GM23248 (cell line): ENCODE measurements at places on chromosomes 11 and 22. TPM values are rescaled to one million over a fixed set of nuclear protein-coding genes. Genes with fewer than 3 reads are reported as not detected.

RIBC2 gene
- 1.3 and 1.9 TPM in 2 replicates for polyA plus RNA-seq

TRIM29 gene
- polyA plus RNA-seq = 0.86 and 1.1 TPM in 2 replicates

OR4D11 gene
- polyA plus RNA-seq = not detected in 2 replicates

OSM gene
- not detected in 2 replicates for polyA plus RNA-seq

DBX1 gene
- polyA plus RNA-seq = not detected in 2 replicates

ATP5MG gene
- polyA plus RNA-seq = 414 and 426 TPM in 2 replicates

LRRN4CL gene
- 2.1 and 2.3 TPM in 2 replicates for polyA plus RNA-seq

NLRP6 gene
- not detected in 2 replicates for polyA plus RNA-seq

- H3K36me3 ChIP-seq = no peaks in the 10 kb centered on the region
- no peaks in the 10 kb centered on the region for H3K27me3 ChIP-seq
- H3K4me1 ChIP-seq = peaks cover 6% of the 10 kb centered on the region; the same call in 1 of the 2 replicates
- H3K27ac ChIP-seq = no peak overlapping the region
- H3K4me3 ChIP-seq = no peak overlapping the region
Observed at GRCh38 chr11:88384669-88385005, 47.1 kb upstream of the CTSC start.

GRCh38 chr11:1036303-1036923 lies at the start of gene MUC6:
TSS of gene MUC6 (minus strand) at chr11:1036718. CDS start at chr11:1036655, 63 bp downstream.
- no peaks in the 10 kb centered on the region; the same call in 1 of the 2 replicates for H3K27me3 ChIP-seq
- DNase-seq = no peak
- H3K4me1 ChIP-seq = no peaks in the 10 kb centered on the region
- H3K27ac ChIP-seq = no peak within 1 kb of the TSS
- no peak within 1 kb of the TSS for H3K4me3 ChIP-seq
- H3K36me3 ChIP-seq = no peaks in the 10 kb centered on the region

- 0 out of 2 replicates have a peak, but pooled peaks cover 14% of the 10 kb centered on the region for H3K27me3 ChIP-seq
- no peak for DNase-seq
- no peak overlapping the region for H3K4me3 ChIP-seq
Observed at GRCh38 chr11:130209128-130209932, 49.7 kb downstream of the ST14 start.

DNA sequence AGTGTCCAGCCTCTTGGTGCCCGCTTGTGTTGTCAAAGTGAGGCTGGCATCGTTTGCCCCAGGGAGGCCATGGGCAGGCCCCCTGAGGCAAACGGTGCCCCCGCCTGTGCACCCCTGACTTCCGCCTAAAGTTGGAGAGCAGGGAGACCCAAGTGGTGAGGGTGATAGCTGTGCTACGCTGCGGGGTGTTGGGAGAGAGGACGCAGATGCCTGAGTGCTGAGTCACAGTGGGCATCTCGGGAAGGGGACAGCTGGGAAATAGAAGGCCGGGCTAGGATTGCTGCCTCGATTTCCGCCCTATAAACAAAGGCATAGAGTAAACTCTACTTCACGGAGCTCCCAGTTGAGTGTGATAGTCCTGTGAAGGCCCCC lies 5.8 kb downstream of the GRIK4 start:
- peaks cover 11% of the 10 kb centered on the region for H3K27me3 ChIP-seq
- no peak overlapping the region for H3K27ac ChIP-seq
- DNase-seq = no peak
- H3K4me3 ChIP-seq = no peak overlapping the region

- H3K36me3 ChIP-seq = no peaks in the 10 kb centered on the region
- no peak overlapping the region for H3K27ac ChIP-seq
- no peaks in the 10 kb centered on the region for H3K4me1 ChIP-seq
- no peaks in the 10 kb centered on the region for H3K27me3 ChIP-seq
- H3K4me3 ChIP-seq = no peak overlapping the region
- DNase-seq = no peak
Observed at GRCh38 chr22:49693416-49693815, 134.3 kb downstream of the BRD1 start.

GRCh38 chr11:1642288-1643145 lies 12.9 kb downstream of the KRTAP5-5 start:
- no peak for DNase-seq
- H3K36me3 ChIP-seq = no peaks in the 10 kb centered on the region
- H3K27ac ChIP-seq = no peak overlapping the region

- no peaks in the 10 kb centered on the region for H3K36me3 ChIP-seq
- H3K4me3 ChIP-seq = no peak overlapping the region
- no peaks in the 10 kb centered on the region for H3K27me3 ChIP-seq
- H3K4me1 ChIP-seq = no peaks in the 10 kb centered on the region
- H3K27ac ChIP-seq = no peak overlapping the region
- DNase-seq = no peak
Observed at GRCh38 chr11:96655474-96655873, 265.7 kb downstream of the JRKL start.

DNA sequence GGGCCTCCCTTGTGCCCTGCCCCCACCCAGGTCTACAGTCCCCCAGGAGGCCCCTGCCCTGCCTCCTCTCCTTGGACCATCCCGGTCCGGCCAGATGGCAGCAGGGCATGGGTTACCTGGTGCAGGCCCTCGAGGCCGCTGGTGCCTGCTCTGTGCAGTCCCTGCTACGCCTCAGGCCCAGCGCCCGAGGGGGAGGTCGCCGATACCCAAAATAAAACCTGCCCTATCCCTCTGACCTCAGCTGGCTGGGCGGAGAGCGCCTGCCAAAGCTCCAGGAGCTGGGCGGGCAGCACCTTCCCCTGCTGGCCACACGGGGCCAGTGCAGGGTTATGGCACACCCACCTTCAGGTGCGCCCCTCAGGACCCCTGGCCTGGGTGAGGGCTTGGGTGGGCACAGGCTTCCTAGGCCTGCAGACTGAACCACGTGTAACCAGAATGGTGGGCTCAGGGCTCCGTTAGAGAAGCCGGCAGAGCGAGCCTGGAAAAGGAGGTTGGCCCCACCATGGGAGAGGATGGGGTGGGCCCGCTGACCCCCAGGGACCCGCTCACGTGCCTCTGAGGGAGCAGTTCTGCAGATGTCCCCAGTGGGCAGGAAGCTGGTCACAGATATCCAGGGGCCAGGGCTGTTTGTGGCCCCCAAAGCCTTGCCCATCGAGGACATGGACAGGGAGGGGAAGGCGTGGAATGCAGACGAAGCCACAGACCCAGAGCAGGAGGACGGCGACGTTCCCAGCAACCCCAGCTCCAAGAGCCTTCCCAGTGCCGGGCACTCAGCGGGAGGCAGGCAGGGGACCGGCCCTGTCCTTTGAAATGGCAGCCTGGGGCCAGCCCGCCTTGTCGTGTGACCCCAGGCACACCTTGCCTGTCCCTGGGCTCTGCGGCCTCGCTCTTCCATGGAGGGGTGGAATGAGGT lies 1.7 kb upstream of the TNNT3 start:
- 0 out of 2 replicates have a peak, but pooled peaks cover 3% of the 10 kb centered on the region for H3K27me3 ChIP-seq
- H3K4me3 ChIP-seq = no peak overlapping the region
- H3K36me3 ChIP-seq = no peaks in the 10 kb centered on the region
- H3K27ac ChIP-seq = no peak overlapping the region

DNA sequence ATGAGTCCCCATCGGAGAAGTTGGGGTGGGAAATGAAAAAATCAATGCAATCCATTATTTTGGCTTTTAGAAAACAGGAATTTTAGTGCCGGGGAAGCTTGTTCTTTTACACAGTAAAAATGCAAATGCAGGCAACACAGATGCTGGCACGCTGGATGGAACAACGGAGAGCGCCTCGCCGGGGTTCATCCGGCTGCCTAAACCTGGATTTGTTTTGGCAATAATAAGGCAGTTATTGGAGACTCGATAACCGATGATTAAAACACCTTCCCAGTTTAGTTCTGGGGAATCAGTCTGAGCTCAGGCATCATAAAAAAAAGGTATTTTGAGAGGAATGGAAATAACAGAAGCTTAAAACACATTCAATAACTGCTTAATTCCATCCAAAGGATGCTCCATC lies 2.9 kb downstream of the DSCAML1 start:
- H3K4me1 ChIP-seq = no peaks in the 10 kb centered on the region
- H3K4me3 ChIP-seq = no peak overlapping the region
- H3K36me3 ChIP-seq = no peaks in the 10 kb centered on the region
- H3K27me3 ChIP-seq = peaks cover 43% of the 10 kb centered on the region
- no peak for DNase-seq

DNA sequence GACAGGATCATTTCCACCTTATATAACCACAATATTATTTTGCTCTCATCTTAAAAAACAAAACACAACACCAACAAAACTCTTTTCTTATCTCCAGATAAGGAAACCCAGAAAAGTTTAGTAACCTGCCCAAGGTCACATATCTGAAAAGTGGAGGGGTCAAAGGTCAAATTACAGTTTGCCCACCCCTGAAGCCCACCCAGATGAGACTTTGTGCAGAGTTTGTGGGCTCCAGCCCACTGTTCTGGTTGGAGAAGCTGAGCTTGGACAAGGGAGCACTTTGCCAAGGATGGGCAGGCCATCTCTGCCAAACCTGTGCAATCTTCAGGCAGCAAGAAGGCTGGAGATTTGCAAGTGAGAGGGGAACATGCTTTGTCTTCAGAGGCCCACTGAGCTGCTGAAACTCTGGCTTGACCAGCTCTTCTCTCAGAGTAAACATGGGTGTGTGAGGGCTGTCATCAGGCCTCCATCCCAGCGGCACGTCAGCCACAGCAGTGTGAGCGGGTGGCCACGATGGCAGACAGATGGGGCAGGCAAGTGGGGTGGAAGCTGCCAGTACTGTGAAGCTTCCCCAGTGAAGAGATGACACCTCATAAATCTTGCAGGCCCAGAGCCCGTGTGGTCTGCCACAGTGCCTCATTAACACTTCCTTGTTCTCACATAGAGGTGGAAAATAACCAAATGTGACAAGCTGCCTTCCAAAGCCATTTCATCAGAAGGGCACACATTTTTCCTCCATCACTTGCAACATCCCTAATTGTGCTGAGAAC lies 111.8 kb downstream of the CCDC81 start:
- no peaks in the 10 kb centered on the region for H3K36me3 ChIP-seq
- peaks cover 15% of the 10 kb centered on the region for H3K4me1 ChIP-seq
- no peak for DNase-seq
- H3K27me3 ChIP-seq = peaks cover 9% of the 10 kb centered on the region; the same call in 1 of the 2 replicates

GRCh38 chr11:1531449-1532013 lies 40.5 kb downstream of the DUSP8 start:
- H3K36me3 ChIP-seq = no peaks in the 10 kb centered on the region
- DNase-seq = peak; percentile 48
- H3K4me1 ChIP-seq = peaks cover 26% of the 10 kb centered on the region
- no peaks in the 10 kb centered on the region for H3K27me3 ChIP-seq
- peak overlapping the region; percentile 88 for H3K27ac ChIP-seq

DNA sequence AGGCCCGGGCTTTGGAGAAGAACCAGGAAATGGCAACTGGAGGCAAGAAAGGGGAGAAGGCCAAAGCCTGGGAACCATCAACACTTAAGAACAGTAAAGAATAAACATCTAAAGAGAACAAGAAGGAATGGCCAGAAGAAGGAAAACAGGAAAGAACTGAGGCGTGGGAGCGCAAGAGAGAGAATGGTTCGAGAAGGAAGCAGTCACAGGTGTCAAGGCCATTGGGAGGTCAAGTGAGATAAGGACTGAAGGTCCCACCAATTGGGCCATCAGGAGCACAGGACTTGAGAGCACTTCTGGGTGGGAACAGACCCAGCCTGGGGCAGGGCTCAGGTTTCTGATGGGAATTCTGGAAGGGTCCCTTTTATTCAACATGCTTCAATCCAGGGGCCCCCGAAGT lies 697 bp upstream of the SCGB1A1 start:
- H3K4me3 ChIP-seq = no peak overlapping the region
- H3K27me3 ChIP-seq = no peaks in the 10 kb centered on the region
- no peak for DNase-seq
- H3K27ac ChIP-seq = no peak overlapping the region

DNA sequence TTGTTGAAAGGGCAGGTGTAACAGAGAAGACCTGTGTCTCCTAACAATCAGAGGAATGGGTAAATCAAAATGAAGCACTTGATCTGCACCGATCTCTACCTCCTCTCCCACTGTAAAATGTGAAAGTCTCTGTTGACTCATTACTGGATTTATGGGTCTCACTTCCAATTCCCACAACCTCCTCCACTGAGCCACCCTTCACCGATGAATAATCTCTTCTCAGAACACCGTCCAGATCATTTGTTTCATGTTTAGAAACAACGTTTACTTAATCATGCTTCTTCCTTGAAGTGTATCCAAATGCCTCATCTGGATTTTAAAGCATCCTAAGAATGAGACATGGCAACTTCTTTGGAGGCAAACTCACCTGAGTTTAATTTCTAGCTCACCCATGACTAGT lies 643.6 kb downstream of the ETS1 start:
- H3K4me3 ChIP-seq = no peak overlapping the region
- no peak overlapping the region for H3K27ac ChIP-seq
- no peaks in the 10 kb centered on the region for H3K36me3 ChIP-seq
- peaks cover 7% of the 10 kb centered on the region; the same call in 1 of the 2 replicates for H3K4me1 ChIP-seq
- DNase-seq = peak; percentile 49
- H3K27me3 ChIP-seq = no peaks in the 10 kb centered on the region

DNA sequence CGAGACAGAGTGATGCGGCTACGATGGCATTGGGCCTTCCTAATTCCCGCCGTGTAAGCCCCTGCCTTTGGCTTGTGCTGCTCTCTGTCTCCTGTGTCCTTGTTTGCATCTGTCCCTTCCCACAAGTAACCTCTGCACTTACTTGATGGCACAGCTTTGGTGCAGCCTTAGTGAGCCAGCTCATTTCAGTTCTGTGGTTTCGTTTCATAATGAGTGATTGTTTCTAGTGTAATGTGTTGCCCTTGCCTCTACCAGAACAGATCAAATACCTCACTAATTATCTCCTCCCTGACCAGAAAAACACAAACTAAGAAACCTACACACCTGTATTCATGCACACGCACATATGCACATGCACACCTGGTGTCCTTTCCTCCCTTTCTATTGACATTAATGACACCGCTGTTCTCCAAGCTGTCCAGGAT lies 58.8 kb downstream of the GRK3 start:
- H3K4me1 ChIP-seq = no peaks in the 10 kb centered on the region
- H3K27ac ChIP-seq = no peak overlapping the region
- H3K27me3 ChIP-seq = no peaks in the 10 kb centered on the region
- no peak overlapping the region for H3K4me3 ChIP-seq

DNA sequence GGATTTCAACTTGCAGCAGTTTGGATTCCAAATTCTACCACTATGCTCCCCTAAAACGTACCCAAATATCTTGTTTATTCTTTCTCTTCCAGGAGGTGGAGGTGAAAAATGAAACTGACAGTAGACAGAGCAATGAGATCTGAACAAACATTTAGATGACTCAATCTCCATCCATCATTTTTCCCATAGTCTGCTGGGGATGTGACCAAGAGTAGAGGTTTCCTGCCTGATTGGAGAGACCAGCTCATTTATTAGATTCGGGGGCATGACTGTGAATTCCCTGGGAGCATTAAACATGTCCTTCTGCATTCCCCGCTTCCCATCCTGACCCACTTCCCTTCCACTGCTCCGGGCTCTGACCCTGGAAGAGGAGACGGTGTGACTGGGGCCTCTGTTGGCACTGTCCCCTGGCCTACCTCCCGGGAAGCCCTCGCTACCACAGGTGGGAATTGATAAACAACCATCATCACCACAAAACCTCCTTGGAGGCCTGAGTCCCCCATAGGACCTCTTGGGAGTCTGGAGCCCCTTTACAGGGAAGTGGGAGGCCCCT lies 20.3 kb downstream of the DKK3 start:
- peak overlapping the region; percentile 96 for H3K27ac ChIP-seq
- H3K4me1 ChIP-seq = peaks cover 87% of the 10 kb centered on the region
- H3K36me3 ChIP-seq = no peaks in the 10 kb centered on the region
